Stimulated activated CD4-positive, alpha-beta T cell treated with anti-CD3 and anti-CD28 coated beads, Interleukin-15, amount 100 ng/mL, for 1 hour (primary cell): ENCODE measurements at places on chromosomes 2 and 18.

GRCh38 chr2:113407446-113408099, 29.9 kb upstream of the ZNG1B start:
- no peak for DNase-seq

GRCh38 chr2:27828305-27828704, 56.8 kb downstream of the MRPL33 start:
- no peak for DNase-seq

- no peak for DNase-seq
Observed at GRCh38 chr18:12428923-12429322, 21.2 kb downstream of the PRELID3A start.

GRCh38 chr2:222298311-222299150, at the start of gene PAX3:
Gene PAX3 (minus strand): TSS chr2:222298998. CDS start chr2:222298615, 383 bp downstream.
- DNase-seq: no peak
